Smooth muscle cell of the umbilical artery (primary cell): ENCODE measurements at places on chromosomes 3 and 15. TPM values are rescaled to one million over a fixed set of nuclear protein-coding genes. Genes with fewer than 3 reads are reported as not detected.

SPCS1 gene
- 54.4 and 74.2 TPM in 2 replicates for total RNA-seq

ZNF619 gene
- total RNA-seq: 4.8 and 5.6 TPM in 2 replicates

PIGZ gene
- total RNA-seq: 2.7 and 3.0 TPM in 2 replicates

DCBLD2 gene
- total RNA-seq: 216 and 1,178 TPM in 2 replicates

REC114 gene
- not detected in 2 replicates for total RNA-seq

ASB7 gene
- total RNA-seq: 15.4 and 19.5 TPM in 2 replicates

CLDN18 gene
- total RNA-seq: not detected in 2 replicates

ADIPOQ gene
- total RNA-seq: not detected in 2 replicates

ZNF860 gene
- total RNA-seq: 0.28 and 0.59 TPM in 2 replicates

CHST2 gene
- 11.9 and 18.5 TPM in 2 replicates for total RNA-seq

ARL14 gene
- total RNA-seq: not detected in 2 replicates

GRAMD2A gene
- 0.28 and 0.30 TPM in 2 replicates for total RNA-seq

MELTF gene
- 9.8 and 12.5 TPM in 2 replicates for total RNA-seq

PLA2G4B gene
- total RNA-seq: 1.5 and 1.8 TPM in 2 replicates

ZFAND6 gene
- total RNA-seq: 102 and 124 TPM in 2 replicates

SOX2 gene
- total RNA-seq: not detected in 2 replicates

QTRT2 gene
- total RNA-seq: 17.8 and 20.6 TPM in 2 replicates

TNNC1 gene
- total RNA-seq: 0.89 TPM in 1 of 2 replicates, not detected in the other
